ENCODE measurements at places on chromosomes 2 and 18. TPM values are rescaled to one million over a fixed set of nuclear protein-coding genes. Genes with fewer than 3 reads are reported as not detected.

DNA sequence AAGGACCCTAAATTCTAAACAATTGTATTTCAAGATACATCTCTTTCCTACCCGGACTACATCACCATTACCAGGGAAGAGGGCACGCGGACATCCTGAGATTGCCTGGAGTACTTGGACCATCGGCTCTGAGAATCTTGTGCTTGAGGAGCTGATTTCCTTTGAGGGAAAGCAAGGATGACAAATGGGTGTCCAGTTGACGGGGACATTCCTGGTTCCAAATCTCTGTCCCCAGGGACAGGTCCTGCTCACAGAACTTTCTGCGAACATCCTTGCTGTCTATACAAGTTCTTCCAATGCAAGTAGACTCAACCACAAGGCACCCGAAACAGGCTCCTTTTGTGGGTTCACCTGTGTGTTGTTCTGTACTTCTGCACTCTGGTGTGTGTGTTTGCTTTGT, 289.5 kb upstream of the MYT1L start:
- H3K27ac ChIP-seq, result no peak overlapping the region
- no peak for DNase-seq
- peaks cover 17% of the 10 kb centered on the region for H3K27me3 ChIP-seq
- no peaks in the 10 kb centered on the region for H3K4me1 ChIP-seq
- no peak overlapping the region for H3K4me3 ChIP-seq

HYCC2 gene
- polyA plus RNA-seq, result 20.8 TPM

DNA sequence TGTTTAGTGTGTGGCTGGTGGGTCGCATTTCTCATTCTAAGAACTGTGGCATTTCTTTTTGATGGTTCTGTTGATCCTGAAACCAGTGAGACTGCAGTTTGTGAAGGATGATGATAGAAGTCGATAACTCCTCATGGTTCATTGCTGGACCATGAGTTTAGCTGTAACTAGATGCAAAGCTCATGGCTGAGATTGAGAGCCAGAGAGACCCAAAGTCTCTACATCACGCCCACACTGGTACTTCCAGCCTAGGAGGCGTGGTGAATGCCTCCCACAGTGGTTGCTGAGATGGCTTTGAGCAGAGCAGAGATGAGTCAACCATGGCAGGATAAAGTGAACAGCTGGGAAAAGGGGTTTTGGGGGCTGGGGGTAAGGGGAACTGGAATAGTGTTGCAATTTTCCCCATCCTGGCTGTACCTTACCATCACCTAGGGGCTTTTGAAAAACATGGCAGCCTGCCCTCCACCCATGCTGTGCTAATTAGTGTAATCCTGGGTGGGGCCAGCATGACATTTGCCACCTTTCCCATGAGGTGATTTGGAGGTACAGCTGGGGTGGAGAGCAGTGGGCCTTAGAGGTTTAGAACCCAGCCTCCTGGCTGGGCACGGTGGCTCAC, 24.1 kb downstream of the INPP4A start:
- peaks cover 92% of the 10 kb centered on the region for H3K4me1 ChIP-seq
- no peak for DNase-seq
- H3K4me3 ChIP-seq, result peak overlapping the region; percentile 66
- H3K36me3 ChIP-seq, result no peaks in the 10 kb centered on the region
- no peaks in the 10 kb centered on the region for H3K27me3 ChIP-seq

UXS1 gene
- polyA plus RNA-seq, result 108 TPM

GRCh38 chr2:224223851-224224555, 177.9 kb downstream of the FAM124B start:
- no peak overlapping the region for H3K4me3 ChIP-seq
- peaks cover 35% of the 10 kb centered on the region for H3K27me3 ChIP-seq
- no peak for DNase-seq
- H3K4me1 ChIP-seq, result no peaks in the 10 kb centered on the region
- no peaks in the 10 kb centered on the region for H3K36me3 ChIP-seq
- no peak overlapping the region for H3K27ac ChIP-seq

DQX1 gene
- polyA plus RNA-seq, result not detected

KRCC1 gene
- 25.3 TPM for polyA plus RNA-seq

CHRNG gene
- polyA plus RNA-seq, result not detected

- H3K4me3 ChIP-seq, result no peak overlapping the region
- peaks cover 16% of the 10 kb centered on the region for H3K27me3 ChIP-seq
- no peaks in the 10 kb centered on the region for H3K36me3 ChIP-seq
- H3K27ac ChIP-seq, result no peak overlapping the region
- no peak for DNase-seq
Observed at GRCh38 chr2:104428155-104428554, 425.8 kb upstream of the POU3F3 start.

ORC4 gene
- 40.9 TPM for polyA plus RNA-seq

RAX gene
- polyA plus RNA-seq, result not detected

UBR3 gene
- polyA plus RNA-seq, result 11.6 TPM

GRCh38 chr2:84827978-84828575, 52.8 kb downstream of the TRABD2A start:
- no peak overlapping the region for H3K27ac ChIP-seq
- peak overlapping the region; percentile 67 for H3K4me3 ChIP-seq
- H3K36me3 ChIP-seq, result peaks cover 5% of the 10 kb centered on the region
- no peaks in the 10 kb centered on the region for H3K27me3 ChIP-seq

FAM237A gene
- not detected for polyA plus RNA-seq

GRCh38 chr2:146457221-146457620, 1387.6 kb upstream of the ACVR2A start:
- H3K36me3 ChIP-seq, result no peaks in the 10 kb centered on the region
- H3K27me3 ChIP-seq, result no peaks in the 10 kb centered on the region
- DNase-seq, result no peak
- no peak overlapping the region for H3K27ac ChIP-seq
- no peak overlapping the region for H3K4me3 ChIP-seq

- DNase-seq, result no peak
- H3K27me3 ChIP-seq, result no peaks in the 10 kb centered on the region
- H3K4me3 ChIP-seq, result no peak overlapping the region
- peaks cover 13% of the 10 kb centered on the region for H3K36me3 ChIP-seq
Observed at GRCh38 chr2:58107803-58108710, 61.5 kb downstream of the VRK2 start.

DNA sequence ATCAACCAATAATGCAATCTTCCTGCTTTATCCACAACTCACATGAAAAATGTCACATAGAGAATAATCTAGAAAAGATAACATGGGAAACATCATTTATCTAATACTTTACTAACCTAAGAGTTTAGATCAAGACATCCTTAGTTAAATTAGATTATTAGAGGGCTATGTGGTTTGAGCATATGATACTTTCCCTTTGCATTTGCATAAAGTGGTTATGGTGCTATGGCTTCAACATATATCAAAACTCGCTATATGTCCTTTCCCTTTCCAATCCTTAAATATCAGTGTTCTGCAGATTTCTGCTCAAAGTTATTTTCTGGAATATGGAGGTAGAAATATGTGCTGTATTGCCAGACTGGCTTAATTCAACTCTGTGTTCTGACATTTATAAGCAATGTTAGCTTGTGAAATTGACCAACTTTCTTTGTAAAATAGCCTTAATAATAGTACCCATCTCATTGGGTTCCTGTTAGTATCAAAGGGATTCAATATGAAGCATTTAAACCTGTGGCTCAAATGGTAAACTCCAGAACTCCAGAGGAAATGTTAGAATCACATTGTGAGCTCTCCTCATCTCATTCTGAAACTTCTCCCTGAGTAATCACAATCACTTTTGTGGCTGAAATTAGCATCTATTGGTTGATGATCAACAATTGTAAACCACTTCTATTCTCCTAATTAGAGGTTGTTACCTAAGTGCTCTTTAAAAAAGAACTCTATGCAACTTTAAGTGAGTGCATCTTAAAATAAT, 1089.9 kb upstream of the SLC39A10 start:
- H3K27me3 ChIP-seq, result no peaks in the 10 kb centered on the region
- no peaks in the 10 kb centered on the region for H3K4me1 ChIP-seq
- no peak overlapping the region for H3K27ac ChIP-seq
- H3K36me3 ChIP-seq, result no peaks in the 10 kb centered on the region
- DNase-seq, result no peak
- no peak overlapping the region for H3K4me3 ChIP-seq

DNA sequence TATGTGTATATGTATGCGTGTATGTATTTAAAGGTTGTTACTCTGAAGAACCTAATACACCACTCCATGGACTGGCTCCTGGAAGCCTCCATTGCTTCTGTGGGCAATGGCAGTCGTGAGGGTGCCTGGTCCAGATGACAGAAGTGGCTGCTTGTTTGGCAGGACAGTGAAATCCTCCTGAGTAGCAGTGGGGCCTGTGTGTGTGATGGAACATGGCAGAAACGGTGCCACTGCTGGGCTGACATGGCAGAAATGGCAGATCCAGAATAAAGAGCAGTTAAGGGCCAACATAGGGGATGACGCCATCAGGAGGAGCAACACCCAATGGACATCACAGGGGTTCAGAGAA, 6.1 kb upstream of the CPLX4 start:
- H3K27me3 ChIP-seq, result peaks cover 9% of the 10 kb centered on the region
- DNase-seq, result no peak
- H3K4me3 ChIP-seq, result no peak overlapping the region
- H3K36me3 ChIP-seq, result peaks cover 38% of the 10 kb centered on the region
- no peaks in the 10 kb centered on the region for H3K4me1 ChIP-seq

CD8B gene
- 2,487 TPM for polyA plus RNA-seq

UGT1A7 gene
- not detected for polyA plus RNA-seq

PDCD1 gene
- polyA plus RNA-seq, result 6.0 TPM

DNA sequence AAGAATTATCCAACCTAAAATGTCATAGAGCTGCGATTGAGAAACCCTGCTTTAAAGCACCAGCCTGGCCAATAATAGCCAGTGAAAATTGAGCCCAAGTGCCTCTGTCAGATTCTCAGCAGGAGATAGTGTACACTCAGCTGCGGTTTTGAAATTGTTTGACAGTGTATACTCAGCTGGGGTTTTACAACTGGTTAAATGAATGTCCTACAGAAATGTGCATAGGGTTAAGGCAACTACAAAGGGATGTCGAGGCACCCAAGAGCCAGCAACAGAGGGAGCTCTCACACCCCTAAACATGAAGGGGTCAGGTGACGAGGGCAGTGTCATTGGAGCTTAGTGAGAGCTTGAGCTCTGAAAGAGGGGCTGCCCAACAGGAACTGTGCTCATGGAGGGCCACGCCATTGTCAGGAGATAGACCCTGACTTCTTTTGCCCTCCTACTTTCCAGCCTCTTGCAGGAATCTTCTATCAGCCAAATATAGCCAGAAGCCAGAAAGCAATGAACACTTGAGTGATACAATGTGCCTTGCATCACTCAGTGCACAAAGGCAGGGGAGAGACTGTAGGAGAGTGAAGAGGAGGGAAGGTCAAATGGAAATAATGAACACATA, 15.1 kb downstream of the ACTG2 start:
- no peak overlapping the region for H3K27ac ChIP-seq
- H3K4me1 ChIP-seq, result peaks cover 6% of the 10 kb centered on the region
- no peaks in the 10 kb centered on the region for H3K36me3 ChIP-seq
- no peaks in the 10 kb centered on the region for H3K27me3 ChIP-seq
- H3K4me3 ChIP-seq, result no peak overlapping the region

DNA sequence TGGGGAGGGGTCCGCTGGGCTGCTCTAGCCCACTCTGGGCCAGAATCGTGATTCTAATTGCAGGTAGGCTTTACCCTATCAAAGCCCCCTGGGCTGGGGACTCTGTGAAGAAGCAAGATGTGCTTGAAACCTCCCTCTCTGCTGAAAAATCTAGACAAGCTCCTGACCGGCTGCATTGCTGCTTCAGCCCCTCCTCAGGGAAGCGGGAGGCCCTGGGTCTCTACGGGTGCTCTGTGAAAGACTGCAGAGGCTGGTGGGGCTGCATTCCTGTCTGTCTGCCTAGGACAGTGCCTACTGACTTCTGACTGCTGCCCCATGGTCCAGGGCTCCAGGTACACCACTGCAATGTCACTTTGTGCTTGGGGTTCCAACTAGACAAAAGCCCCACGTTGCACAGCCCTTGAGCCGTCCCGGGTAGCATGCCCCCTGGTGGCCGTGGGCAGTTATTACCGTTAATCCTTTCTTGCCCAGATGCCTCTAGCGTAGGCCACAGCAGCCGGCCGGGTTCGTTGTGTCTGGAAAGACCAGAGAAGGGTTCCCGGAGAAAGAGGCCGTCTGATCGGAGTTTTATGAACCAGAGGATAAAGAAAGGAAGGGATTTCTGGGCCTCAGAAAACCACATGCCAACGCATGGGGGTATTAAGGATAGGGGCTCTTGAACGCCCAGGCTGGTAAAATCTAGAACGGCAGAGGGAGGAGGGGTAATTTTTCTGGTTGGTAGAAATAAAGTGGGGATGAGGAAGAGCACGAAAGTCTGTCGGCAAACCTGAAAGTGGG, 15.9 kb upstream of the C1QL2 start:
- no peaks in the 10 kb centered on the region for H3K4me1 ChIP-seq
- DNase-seq, result peak; percentile 69

RNF152 gene
- not detected for polyA plus RNA-seq

ICOS gene
- 8.6 TPM for polyA plus RNA-seq

- no peak overlapping the region for H3K27ac ChIP-seq
- no peaks in the 10 kb centered on the region for H3K36me3 ChIP-seq
- H3K4me1 ChIP-seq, result no peaks in the 10 kb centered on the region
- H3K27me3 ChIP-seq, result no peaks in the 10 kb centered on the region
- H3K4me3 ChIP-seq, result no peak overlapping the region
- DNase-seq, result no peak
Observed at GRCh38 chr2:216804357-216805350, 55.2 kb downstream of the TNP1 start.

- no peak overlapping the region for H3K27ac ChIP-seq
- H3K4me3 ChIP-seq, result no peak overlapping the region
- peaks cover 14% of the 10 kb centered on the region for H3K4me1 ChIP-seq
- no peaks in the 10 kb centered on the region for H3K27me3 ChIP-seq
Observed at GRCh38 chr2:238277695-238278094, 10.7 kb downstream of the PER2 start.

DNA sequence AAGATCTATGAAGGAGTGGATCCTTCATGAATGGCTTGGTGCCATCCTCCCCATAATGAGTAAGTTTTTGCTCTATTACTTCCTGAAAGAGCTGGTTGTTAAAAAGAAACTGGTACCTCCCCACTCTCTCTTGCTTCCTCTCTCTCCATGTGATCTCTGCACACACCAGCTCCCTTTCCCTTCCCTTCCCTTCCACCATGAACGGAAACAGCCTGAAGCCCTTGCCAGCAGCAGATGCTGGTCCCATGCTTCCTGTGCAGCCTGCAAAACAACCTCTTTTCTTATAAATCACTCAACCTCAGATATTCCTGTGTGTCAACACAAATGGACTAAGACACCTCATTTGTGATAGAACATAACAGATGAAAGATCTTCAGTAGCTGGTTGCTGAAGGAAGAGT, 303.5 kb upstream of the ACVR2A start:
- no peaks in the 10 kb centered on the region for H3K36me3 ChIP-seq
- DNase-seq, result no peak
- no peaks in the 10 kb centered on the region for H3K4me1 ChIP-seq
- no peak overlapping the region for H3K4me3 ChIP-seq
- H3K27ac ChIP-seq, result no peak overlapping the region

GRCh38 chr2:68000170-68000825, 62.5 kb downstream of the C1D start:
- no peak for DNase-seq
- H3K4me1 ChIP-seq, result no peaks in the 10 kb centered on the region
- no peak overlapping the region for H3K4me3 ChIP-seq

GRCh38 chr2:213157242-213157641, 5.8 kb upstream of the IKZF2 start:
- no peak overlapping the region for H3K27ac ChIP-seq
- peaks cover 10% of the 10 kb centered on the region for H3K4me1 ChIP-seq
- H3K4me3 ChIP-seq, result no peak overlapping the region

LOXHD1 gene
- polyA plus RNA-seq, result not detected

AMER3 gene
- not detected for polyA plus RNA-seq

AQP12B gene
- polyA plus RNA-seq, result not detected

GRCh38 chr2:29751390-29751789, 170.0 kb downstream of the ALK start:
- DNase-seq, result no peak
- H3K27me3 ChIP-seq, result no peaks in the 10 kb centered on the region
- H3K4me1 ChIP-seq, result no peaks in the 10 kb centered on the region
- no peak overlapping the region for H3K27ac ChIP-seq

All from naive thymus-derived CD8-positive, alpha-beta T cell (primary cell).